NCI-H1694 treated with DMSO at 0.1 percent for 48 hours (cell line): ENCODE measurements at places on chromosomes 5 and 9.

- DNase-seq, result no peak
Observed at GRCh38 chr9:85522459-85523092, 219.2 kb downstream of the AGTPBP1 start.

- DNase-seq, result no peak
Observed at GRCh38 chr9:26833792-26834191, 58.8 kb downstream of the CAAP1 start.

- DNase-seq, result no peak
Observed at GRCh38 chr5:87411973-87412629, 629 bp downstream of the CCNH start.

DNA sequence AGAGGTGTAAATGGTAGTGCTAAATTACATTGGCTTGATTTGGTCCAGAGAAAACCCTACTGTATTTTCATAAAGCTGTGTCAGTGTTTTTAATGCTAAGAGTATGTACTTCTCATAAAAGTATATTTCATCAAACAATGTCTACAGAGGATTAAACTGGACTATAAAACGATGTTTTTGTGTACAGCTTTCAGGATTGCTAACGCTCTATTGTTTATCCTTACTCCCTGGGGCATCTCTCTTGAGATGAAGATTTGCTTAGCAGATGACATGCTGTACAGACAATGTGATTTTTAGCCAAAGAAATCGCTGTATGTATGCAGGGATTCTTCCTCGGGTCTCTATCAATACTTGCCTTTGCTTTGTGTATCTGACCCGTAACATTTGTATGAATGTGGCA, 216.0 kb downstream of the FBXL7 start:
- no peak for DNase-seq

DNA sequence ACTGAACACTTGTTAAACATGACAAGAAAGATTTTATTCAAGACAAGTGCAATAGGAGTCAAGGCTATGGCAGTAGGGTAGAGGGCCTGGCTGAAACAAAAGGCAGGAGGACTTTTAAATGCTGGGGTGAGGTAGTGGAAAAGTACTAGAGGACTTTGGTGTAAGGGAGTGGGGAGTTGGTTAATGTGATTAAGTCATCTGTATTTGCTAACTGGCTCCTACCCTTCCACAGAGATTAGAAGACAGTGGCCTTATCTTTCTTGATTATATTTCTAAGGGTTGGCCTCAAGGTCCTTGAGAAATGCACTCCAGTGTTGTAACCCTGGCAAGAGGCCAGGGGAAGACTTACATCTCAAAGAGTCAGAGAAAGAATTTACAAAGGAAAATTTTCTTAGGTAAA, 160.2 kb upstream of the FTMT start:
- DNase-seq, result no peak

- no peak for DNase-seq
Observed at GRCh38 chr5:152488869-152489268, 83.8 kb upstream of the NMUR2 start.

DNA sequence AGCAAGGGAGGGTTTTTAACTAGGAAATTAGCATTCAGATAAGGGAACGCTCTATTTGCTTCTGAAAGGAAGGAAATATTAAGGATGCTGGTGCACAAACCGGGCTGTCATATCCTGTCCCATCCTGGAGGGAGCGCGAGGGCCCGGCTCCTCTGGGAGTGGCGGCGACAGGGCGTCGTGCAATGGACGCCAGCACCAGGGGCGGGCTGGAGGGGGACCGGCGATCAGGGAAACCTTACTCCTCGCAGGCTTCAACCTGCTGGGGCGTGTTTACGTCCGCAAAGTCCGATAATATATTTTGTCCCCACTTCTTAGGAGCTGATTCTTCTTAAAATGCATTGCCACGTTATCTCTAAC, 197.1 kb upstream of the TBCA start:
- DNase-seq, result no peak
